ENCODE measurements at places on chromosomes 1 and 21.

DNA sequence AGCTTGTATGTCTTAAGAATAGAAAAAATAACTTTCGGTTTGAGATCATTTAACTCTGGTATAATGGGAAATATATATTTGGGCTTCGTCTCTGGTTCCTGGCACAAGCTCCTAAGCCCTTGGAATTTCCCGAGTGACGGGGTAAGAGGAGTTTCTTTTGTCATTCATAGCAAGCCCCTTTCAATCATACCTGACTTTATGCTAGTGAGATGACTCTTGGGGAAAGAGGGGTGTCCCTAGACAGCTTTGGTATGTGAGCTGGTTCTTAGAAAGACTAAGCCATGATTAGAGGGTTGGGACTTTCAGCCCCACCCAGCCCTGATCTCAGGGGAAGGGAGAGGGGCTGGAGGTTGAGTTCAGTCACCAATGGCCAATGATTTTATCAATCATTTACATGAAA, 13.9 kb upstream of the MTARC1 start:
- DNase-seq: no peak

DNA sequence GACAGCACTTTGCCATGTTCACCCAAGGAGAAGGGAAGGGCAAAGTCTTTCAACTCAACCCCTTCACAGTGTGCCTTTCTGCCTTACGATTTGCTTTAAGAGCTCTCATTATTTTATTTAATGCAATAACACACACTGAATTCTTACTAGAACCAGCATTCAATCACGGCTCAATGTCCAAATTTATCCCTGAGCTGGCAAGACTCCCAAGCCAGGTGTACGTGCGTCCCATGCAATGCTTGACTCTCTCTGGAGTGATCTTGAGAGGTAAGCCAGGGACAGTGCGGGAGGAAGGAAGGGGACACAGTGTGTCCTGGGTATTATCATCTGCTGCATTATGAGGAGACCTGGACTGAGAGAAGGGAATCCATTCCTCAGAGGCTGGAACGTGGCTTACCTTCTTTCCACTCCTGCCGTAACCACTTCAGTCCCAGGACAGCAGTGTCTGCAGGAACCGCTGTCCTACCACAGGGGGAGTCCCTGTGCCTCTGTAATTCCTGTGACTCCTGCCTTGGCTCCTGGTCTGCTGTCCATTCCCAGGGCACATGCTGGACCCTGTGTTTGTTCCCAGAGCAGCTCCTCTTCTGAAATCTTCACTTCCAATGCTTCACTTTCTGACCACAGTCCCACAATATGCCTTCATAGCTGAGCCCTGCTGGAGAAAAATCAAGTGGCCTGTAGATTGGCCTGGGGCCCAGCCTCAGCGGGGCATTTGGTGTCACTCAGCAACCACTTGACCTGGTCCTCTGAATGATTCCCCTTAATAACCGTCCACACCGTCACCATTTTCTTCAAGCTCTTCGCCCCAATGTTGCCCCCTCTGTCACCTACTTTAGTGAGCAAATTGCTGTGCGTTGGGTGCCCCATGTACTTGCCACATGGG, 28.6 kb upstream of the STUM start:
- no peak for DNase-seq

DNA sequence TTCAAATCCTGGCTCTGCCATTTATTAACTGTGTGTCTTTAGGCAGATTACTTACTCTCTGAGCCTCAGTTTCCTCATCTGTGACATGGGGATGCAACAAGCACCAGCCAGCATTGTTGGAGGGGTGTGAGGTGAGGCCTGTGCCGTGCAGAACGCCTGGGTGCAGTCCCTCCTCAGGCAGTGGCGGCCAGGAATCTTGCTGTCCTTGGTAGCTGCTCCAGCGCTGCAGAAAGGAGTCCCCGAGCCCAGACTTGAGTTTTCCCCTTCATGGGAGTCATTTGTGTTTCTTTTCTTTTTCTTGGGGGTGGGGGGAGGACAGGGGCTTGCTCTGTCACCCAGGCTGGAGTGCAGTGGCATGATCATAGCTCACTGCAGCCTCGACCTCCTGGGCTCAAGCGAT, 46.6 kb downstream of the DISP3 start:
- no peak for DNase-seq

DNA sequence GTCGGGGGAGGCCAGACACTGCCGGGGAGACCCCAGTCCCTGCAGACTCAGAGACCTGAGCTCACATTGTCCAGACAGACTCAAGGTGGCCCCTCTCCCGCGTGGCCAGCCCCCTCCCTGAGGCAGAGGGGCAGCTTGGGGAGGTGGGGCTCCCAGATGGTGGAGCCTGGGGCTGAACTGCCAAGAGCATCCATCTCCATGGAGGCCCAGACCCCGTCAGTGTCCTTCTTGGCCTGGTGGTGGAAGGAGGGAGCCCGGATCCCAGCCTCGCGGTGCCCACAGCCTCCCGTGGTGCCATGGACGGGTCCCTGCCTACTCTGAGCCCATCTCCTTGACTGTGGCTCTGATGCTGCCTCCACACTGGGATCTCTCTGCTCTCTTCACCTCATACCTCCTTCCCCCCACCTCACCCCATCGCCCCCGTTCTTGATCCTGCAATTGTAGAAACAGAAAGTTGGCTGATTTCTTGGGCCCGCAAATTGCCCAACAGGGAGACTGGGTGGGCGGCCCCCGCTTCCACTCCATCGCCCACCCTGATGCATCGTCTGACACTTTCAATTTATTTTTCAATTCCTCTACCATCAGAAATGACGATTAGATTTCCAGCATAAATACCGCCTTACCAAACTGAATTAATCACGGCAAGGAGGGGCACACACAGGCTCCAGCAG, 348.9 kb downstream of the MATN1 start:
- no peak for DNase-seq

DNA sequence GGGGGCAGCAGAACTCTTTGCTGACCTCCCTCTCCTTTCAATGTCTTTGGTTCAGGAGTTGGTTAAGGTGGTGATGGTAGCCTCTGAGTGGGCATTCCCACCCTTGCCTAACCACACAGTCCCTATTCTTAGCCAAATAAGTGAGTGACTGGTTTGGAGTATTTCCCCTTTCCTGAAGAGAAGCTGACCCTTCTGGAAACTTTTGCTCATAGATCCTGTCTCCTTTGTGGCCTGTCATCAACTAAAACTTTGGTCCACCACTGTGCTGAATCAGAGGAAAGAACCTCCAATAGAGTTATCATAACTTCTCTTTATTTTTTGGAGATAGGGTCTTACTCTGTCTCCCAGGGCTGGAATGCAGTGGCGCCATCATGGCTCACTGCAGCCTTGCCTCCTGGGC, 31.1 kb downstream of the C1orf21 start:
- no peak for DNase-seq

DNA sequence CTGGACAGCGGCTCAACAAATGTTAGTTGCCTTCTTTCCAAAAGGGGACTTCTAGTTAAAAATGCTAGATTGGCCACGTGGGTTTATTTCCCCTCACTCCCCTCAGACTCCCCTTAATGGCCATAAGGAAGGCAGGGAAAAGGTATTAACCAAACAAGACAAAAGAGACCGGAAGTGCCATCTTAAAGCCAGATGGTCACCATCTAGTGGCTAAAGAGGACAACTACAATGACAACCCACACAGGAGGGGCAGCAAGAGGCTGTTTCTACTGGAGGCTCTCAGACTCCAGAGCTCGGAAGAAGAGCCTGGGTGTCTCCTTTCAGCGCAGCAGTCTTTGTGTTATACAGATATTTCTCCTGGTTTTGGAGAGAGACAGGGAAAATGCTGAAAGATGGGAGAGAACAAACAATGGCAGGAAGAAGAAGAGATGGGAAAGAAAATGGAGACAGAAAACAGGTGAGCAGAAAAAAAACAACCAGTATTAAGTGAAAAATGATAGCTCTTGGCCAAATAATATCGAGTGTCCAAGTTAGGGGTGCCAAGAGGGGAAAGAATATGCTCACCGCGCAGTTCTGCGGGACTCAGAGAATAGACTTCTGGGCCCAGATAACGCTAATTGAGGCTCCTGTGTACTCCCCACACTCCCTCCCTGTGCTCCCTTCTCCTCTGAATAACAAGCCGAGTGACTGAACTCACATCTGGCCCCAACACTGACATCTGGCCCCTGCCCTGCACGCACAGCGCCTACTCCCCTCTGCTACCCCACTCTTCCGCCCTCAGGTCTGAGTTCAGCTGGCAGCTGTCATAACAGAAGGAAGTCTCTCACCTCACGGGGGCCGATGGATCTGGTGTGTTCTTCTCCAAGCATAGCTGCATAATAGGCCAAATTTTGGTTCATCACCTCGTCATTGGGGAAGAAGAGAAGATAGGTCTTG, 9.6 kb downstream of the P3H1 start:
- DNase-seq: peak; percentile 77

DNA sequence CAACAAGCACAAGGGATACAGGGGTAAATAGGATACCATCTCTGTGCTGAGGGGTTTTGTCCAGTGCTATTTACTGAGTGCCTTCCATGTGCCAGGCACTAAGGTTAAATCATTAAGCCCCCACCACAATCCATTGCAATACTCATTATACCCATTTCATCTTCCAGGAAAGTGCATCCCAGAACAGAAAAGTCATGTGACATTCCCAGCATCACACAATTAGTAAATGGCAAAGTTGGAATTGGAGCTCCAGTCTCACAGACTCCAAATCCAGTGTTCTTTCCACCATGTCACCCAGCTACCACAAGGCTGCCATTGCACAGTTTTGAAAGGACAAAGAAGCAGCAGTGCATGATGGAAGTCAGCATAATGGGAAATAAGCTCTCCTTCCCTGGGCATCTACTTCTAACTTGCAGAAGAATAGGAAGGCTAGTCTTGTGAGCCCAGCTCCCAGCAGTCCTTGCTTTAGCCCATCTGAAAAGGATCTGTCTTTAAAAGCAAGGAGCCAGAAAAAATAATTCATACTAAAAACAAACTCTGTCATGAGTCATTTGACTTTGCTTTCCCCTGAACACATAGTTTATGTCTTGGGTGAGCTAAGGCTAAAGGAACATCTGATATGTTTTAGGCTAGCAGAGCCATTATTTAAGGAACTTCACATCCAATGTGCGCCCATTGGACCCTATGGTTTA, 111.4 kb upstream of the HOOK1 start:
- DNase-seq: no peak

DNA sequence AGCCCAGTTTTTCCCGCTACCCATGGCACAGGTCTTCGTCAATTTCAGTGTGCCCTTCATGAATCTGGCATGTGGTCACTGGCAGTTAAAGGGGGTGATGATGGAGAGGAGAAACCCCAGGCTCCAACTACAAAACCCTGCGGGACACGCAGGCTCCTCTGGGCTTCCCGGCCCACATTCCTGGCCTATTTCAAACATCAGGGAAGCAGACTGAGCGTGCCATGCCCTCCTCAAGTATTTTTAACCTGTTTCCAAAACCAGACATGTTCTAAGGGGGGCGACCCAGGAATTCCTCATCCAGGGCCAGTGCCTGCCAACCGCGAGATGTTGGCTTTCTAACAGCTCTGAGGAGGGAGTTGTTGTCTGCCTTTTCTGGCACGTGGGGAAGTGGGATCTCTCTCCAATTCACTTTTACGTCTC, 85.1 kb downstream of the CAPZB start:
- no peak for DNase-seq

DNA sequence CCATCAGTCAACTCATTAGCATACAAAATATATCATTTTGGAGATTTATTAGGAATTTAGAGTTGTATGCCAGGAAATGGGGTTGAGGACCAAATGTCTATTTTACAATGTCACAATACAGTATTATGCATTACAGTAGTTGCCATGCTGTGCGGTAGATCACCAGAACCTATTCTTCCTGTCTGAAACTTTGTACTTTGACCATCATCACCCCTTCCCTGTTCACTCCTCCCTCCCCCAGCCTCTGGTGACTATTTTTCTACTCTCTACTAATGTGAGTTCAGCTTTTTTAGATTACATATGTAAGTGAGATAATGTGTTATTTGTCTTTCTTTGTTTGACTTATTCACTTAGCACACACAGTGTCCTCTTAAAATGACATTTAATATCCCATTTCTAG, 50.8 kb downstream of the PTBP2 start:
- DNase-seq: no peak

DNA sequence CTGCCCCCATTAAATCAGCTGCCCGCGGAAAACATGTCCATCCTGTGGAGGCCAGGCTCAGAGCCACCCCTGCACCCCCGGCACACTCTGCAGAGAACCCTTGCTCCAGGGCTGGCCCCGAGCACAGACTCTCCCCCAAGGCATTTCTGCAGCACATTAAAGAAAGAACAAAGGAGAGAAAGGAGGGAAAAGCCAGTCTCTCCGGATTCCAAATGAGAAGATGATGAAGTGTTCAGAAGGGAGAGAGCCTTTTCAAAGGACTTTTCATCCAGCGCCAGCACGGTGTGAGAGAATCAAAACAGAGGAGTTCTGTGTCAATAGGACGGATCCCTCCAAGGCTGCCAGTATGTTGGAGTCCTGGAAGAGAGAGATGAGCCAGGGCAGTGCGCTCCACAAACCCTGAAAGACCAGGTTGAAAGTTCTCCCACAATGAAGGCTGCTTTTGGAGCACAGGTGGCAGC, 498.3 kb downstream of the NPHP4 start:
- no peak for DNase-seq

GRCh38 chr1:162420120-162420519, 8.2 kb upstream of the SH2D1B start:
- no peak for DNase-seq

- no peak for DNase-seq
These were observed 78.8 kb downstream of the EPHB2 start for GRCh38 chr1:22789356-22789994.

DNA sequence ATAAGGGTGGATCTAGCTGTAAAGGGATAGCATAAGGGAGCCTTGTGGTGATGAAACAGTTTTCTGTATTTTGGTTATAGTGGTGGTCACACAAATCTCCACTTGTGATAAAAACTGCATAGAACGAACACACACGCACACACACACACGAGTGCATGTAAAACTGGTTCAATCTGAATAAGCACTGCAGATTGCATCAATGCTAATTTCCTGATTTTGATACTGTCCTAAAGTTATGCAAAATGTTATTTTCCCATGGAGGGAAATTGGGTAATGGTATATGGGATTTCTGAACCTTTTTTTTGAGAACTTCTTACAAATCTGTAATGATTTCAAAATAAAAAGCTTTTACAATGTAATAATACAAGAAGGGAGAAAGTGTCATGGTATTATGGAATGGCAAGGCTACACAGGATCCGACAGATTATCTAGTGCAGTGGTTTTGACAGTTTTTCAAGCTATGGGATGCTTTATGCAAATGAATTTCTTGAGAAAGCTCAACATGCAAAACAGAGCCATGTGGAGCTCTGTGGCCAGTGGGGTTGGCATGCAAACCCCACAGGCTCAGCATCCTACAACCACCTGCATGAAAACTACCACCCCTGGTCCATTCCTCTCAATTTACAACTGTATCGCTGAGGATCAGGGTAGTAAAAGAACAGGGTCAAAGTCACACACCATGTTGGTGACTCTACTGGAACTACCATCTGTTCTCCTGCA, 18.8 kb downstream of the SLC41A1 start:
- DNase-seq: no peak

GRCh38 chr1:206012086-206012859, 9.1 kb upstream of the RAB7B start:
- peak; percentile 93 for DNase-seq

GRCh38 chr21:46214478-46215340, 13.9 kb downstream of the LSS start:
- no peak for DNase-seq

Measured in OCI-LY7 (cell line).